ENCODE measurements at places on chromosomes 4 and X.

GRCh38 chr4:145934434-145935047 is 4.1 kb downstream of the ZNF827 start:
- DNase-seq = no peak

GRCh38 chr4:53101191-53101581 is 239.1 kb downstream of the RASL11B start:
- DNase-seq = peak; percentile 62

DNA sequence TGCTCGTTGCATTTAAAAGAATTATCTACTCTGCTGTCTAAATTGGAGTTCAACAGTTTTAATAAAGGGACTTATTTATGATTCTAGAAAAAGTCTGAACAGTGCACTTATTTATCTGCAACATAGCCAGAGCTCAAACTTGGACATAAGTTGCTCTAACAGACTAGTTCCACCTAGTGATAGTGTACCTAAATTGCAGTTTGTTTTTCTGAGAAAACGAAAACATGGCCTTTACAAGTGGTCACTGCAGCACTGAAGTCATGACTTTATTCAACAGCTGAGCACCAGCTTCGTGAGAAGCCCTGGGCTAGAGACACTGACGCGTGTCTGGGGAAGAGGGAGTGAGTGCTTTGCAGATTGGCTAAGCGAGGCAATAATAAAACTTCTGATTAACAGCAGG is 77.3 kb upstream of the IGSF1 start:
- DNase-seq = no peak

DNA sequence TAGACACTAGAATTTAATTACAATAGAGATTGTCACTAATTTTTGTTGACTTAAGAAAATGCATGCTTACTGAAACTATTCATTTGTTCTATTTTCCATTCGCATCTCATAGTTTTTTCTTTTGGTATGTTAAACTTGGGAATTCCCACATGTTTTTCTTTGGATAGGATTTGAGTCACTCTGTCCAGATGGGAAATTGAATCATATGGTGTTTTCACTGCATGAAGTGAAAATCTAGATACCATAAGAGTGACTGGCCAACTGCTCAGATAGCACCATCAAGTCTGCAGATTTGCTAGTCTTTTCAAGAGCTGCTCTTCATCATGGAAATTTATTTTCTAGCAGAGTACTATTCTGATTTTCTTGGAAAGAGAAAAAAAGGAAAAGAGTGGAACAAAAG is 172.6 kb downstream of the FAM47B start:
- peak; percentile 48 for DNase-seq

DNA sequence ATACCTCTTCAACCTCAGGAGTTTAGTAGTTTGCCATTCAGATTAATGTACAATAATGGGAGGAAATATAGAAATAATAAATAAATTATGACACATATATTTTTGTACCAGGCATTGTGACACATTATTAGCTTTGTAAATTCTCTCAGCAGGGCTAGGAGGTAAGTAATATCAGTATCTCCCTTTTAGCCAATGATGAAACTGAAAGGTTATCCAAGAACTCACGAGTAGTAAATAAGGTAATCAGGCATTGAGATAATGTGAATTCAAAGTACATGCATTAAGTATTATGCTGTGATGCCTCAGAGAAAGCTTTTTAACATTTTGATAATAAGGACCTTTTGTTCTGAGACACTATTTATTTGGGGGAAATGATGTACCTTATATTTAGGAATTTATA is 5.3 kb upstream of the ARAP2 start:
- DNase-seq = no peak

- DNase-seq = peak; percentile 26
Measured at GRCh38 chr4:11805842-11806241, 377.1 kb upstream of the HS3ST1 start.

GRCh38 chr4:14092741-14093140 is 465.2 kb upstream of the BOD1L1 start:
- DNase-seq = no peak

DNA sequence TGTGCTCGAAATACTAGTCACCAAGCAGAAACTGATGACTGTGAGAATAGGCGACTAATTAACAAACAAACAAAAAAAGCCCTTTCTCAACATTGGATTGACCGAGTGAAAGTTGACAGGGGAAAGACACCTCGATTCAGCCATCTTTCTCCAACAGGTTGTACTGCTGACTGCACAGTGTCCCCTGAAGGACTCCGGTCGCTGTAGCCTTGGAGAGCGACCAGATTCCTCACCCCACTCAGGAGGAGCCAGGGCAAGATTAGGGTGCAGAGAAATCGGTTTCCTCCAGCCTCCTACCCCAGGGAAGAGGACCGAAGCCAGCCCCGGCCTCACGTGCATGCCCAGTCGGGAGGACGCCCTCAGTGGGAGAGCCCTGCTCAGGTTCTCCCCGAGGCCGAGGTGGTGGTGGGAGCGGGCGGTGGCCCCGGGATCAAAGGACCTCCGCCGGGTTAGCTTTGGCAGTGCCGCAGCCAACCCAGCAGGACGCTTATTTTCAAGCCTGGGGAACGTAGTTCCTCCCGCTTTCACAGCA is 1.1 kb upstream of the RAP1GDS1 start:
- DNase-seq = peak; percentile 59

DNA sequence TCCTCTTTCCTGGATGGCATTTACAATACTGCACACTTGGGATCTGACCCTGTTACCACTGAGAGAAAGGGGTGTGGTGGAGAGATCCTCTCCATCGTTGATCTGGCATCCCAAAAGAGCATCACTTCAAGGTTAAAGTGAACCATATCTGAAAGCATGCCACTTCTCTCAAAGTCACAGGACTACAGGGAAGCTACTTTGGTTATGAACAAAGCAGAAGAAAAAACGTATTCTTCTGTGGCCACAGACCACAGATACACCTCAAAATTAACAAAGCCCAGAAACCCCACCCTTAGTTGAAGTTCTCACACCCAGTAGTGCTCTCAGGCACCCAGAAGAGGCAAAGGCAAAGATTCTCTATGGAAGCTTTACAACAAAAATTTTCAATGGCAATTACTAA is 108.3 kb downstream of the JADE1 start:
- DNase-seq = no peak

DNA sequence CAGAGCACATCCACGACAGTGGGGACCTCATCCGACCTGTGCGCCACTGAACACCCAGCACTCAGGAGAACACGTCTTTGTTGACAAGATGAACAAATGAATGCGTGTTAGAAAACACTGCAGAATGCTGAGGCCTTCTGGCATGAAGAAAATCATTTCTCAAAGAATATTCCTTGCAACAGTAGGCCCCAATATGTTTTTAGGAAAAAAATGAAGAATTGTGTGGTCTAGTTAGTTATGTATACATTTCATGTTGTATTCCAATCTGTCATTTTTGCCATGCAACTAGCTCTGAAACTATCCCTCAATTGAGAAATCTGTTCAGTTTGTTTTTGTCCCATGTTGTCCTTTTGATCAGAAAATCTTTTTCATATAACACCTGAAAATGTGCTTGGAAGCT is 77.4 kb upstream of the MAD2L1 start:
- no peak for DNase-seq

Data from adipocyte (in vitro differentiated cells).